ENCODE measurements at places on chromosomes 1 and 21.

GRCh38 chr21:37071561-37072273 is 1.2 kb downstream of the PIGP start:
- DNase-seq: peak; percentile 24

DNA sequence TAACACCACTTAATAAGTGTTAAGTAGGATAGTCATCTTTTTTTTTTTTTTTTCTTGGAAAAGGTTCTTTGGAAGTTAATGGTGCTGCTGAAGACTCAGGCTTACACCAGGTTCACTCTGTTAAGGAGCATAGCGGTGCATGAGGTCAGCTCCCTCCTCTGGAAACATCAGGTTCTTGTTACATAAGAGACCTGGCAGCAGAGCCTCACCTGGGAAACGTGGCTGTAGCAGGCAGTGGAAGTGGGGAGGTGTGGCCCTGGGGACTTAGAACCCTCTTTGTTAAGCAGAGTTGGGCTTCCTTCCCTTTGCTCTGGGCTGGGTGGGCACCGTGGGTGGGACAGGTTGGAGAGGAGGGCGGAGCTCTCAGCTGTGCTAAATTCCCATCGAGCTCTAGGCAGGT is 104.1 kb downstream of the CNIH3 start:
- DNase-seq: no peak

DNA sequence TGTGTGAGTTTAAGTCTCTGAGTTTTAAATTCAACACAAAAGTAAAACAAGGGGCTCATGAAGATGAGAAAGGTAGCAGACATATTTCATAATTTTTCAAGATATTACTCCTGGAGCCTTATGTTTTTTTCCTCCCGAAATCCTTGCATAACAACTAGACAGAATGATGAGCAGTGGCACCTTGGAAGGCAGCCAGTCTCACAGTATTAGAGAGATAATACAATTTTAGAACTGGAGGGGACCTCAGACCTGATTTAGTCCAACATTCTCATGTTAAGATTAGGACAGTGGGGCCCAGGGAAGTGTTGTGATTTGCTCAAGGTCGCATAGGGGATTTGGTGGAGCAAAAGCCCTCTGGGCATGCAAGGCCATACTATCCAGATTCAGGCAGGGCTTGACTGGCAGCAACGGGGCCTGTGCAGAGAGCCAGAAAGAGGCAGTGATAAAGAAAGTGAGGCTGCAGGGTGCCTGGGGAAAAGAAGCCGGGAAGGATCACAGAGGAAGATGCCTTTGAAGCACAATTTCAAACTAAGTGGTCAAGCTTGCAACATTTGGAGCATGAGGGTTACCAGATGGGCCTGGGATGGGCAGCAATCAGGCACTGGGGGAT is 31.4 kb upstream of the BCL9 start:
- DNase-seq: no peak

DNA sequence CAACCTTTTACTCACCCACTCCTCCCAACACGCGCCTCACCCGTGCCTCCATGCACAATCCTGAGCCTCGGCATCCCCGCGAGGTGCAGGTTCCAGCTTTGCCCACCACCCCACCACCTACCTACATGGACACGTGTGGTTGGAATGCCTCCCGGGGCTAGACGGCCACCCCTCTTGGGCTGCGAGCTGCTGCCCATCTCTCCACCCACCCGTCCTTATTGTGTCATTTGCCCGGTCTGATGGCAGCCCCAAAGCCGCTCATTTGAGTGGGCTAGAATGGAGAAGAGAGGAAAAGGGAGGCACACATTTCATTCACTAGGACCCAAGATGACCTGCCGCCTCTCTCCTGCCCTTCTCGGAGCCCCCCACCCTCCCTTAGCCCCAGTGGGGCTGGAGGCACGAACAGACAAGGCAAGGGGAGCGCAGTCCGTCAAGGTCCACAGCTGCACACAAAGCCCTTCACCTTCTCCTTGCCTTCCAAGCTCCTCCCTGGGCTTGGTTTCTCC is 785 bp downstream of the ZNF697 start:
- DNase-seq: no peak

DNA sequence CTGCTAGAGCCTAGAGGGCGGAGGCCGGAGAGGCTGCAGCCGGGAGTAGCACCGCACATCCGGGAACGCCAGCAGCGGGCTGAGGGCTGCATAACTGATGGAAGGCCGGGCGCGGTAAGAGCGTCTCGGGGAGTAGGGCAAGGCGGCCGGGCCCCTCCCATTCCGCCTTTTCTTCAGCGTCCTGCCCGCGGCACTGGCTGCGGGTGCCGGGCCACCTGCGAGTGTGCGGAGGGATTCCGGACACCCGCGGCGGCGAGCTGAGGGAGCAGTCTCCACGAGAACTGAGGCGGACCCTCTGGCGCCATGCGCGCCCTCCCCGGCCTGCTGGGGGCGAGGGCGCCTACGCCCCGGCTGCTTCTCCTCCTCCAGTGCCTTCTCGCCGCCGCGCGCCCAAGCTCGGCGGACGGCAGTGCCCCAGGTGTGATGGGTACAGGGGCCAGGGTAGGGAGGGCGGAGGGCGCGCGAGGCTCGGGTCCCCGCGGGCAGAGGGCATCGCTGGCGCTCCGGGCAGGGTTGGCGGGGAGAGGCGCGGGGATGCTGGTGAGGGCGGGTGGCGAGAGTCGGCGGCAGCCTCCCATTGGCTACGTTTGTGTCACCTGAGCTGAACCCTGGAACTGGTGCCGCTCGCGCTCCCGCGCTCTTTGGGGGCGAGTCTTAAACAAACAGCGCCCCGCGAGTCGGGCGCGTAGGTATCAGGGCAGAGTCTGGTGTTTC is 334.4 kb downstream of the SRGAP2C start:
- peak; percentile 0 for DNase-seq

- no peak for DNase-seq
Measured at GRCh38 chr1:183002797-183003196, 20.4 kb upstream of the LAMC1 start.

DNA sequence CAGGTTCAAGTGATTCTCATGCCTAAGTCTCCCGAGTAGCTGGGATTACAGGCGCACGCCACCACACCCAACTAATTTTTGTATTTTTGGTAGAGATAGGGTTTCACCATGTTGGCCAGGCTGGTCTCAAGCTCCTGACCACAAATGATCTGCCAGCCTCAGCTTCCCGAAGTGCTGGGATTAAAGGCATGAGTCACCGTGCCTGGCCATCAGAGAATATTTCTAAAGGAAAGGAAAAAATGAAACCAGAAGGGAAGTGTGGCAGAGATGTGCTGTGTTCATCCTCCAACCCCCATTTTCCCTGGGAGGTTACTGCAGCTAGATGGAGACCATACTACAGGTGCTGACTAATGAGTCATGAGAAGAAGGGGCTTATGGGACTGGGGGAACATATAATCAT is 964.1 kb downstream of the TTLL7 start:
- DNase-seq: no peak

- no peak for DNase-seq
Measured at GRCh38 chr1:70093250-70093975, 112.0 kb downstream of the LRRC40 start.

- DNase-seq: no peak
Measured at GRCh38 chr1:94898491-94899385, 28.2 kb downstream of the CNN3 start.

GRCh38 chr1:206114692-206115640 is 2.2 kb downstream of the AVPR1B start:
- DNase-seq: no peak

GRCh38 chr1:36536727-36537126 is 54.0 kb upstream of the CSF3R start:
- no peak for DNase-seq

- DNase-seq: no peak
Measured at GRCh38 chr1:19798486-19799229, 1.1 kb downstream of the TMCO4 start.

Measured in GM12865 (cell line).